ENCODE measurements at places on chromosomes 7 and 10.

DNA sequence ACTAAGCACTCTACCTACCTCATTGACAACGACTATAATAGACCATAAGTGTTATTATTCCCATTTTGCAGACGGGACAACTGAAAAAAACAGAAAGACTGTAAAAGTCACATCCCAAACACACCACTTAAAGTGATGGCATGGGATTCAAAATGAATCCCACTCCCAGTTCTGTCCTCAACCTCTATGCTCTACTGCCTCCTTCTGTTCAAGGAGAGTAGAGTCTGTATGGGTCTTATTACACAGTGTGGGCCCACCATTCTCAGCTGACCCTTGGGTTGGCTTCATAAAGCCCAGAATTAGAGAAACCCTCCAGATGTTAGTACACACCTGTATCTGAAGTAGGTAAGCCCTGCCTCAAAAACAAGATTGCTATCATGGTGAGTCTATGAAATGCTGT, 102.2 kb downstream of the GRM8 start:
- no peaks in the 10 kb centered on the region for H3K4me1 ChIP-seq
- no peaks in the 10 kb centered on the region for H3K36me3 ChIP-seq
- H3K27ac ChIP-seq: no peak overlapping the region
- H3K27me3 ChIP-seq: peaks cover 1% of the 10 kb centered on the region
- DNase-seq: no peak

GRCh38 chr10:132006966-132007365, 25.2 kb upstream of the BNIP3 start:
- H3K27me3 ChIP-seq: peaks cover 31% of the 10 kb centered on the region
- no peak overlapping the region for H3K4me3 ChIP-seq
- H3K36me3 ChIP-seq: no peaks in the 10 kb centered on the region
- no peaks in the 10 kb centered on the region for H3K4me1 ChIP-seq

DNA sequence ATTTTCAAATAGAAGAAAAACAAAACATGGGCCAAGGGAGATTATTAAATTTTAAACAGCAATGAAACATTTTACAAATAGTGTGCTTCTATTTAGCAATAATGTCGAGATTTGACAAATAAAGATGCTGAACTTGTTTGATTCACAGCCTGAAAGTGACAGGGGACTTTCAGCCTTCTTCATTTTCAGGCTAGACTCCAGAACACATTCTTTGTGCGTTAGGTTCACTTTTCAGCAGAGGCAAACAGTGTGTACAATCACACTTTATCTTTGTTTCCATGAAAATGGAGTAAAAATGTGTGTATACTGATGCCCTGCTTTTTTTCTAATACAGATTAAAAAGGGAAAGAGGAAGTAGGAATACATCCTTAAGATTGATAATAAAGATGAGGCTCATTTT, 35.6 kb downstream of the FAM171A1 start:
- no peak for DNase-seq
- H3K27me3 ChIP-seq: no peaks in the 10 kb centered on the region
- H3K27ac ChIP-seq: no peak overlapping the region
- H3K36me3 ChIP-seq: no peaks in the 10 kb centered on the region
- no peak overlapping the region for H3K4me3 ChIP-seq

GRCh38 chr7:150428671-150429451, 21.6 kb upstream of the GIMAP8 start:
- H3K36me3 ChIP-seq: no peaks in the 10 kb centered on the region
- H3K4me1 ChIP-seq: peaks cover 20% of the 10 kb centered on the region
- peak overlapping the region; percentile 17 for H3K27ac ChIP-seq
- DNase-seq: peak; percentile 67

DNA sequence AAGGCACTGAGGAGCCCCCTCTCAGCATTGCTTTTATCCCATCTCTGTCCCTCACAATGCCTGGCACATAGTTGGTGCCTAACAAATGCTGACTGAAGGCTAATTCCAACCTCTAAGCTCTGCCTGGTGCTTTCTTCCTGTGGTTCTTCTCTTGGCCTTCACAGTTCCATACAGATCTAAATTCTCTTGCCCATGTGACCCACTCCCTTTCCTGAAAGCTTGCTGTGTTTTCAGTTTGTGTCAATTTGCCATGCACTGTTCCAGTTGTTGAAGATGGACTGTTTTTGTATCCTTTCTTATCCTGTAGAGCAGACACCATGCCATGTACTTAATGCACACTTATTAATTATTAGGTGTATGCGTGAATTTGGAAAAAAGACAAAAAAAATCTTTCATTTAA, 9.2 kb downstream of the TBXAS1 start:
- H3K27me3 ChIP-seq: peaks cover 5% of the 10 kb centered on the region
- DNase-seq: no peak
- H3K27ac ChIP-seq: no peak overlapping the region
- H3K36me3 ChIP-seq: peaks cover 3% of the 10 kb centered on the region
- H3K4me3 ChIP-seq: no peak overlapping the region

DNA sequence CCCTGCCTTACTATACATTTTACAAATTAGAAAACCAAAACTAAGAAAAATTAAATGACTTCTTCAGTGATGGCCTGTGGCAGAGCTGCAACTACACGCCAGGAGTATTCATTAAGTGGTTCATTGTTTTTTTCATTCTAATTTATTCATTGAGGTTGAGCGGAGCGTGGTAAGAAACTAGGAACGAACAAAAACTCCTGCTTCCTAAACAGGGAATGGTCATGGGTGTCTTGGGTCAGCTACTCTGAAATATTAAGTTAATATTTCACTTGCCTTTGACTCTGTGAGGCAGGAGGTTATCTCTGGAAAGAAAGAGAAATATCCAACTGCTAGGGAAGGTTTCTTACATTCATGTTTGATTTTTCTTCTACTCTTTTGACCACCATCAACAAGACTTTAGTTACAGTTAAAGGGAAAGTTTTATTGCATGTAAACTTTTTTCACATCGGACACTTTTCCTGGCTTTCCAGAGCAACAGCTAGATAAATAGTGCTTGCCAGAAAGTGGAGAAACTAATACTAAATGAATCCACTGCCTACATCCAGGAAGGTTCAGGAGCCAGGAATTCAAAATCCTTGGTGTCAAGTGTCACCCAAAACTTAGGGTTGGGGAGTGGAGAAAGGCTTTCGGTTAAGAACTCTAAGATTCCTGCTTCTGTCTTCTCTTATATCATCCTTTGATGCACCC, 896 bp upstream of the GNG11 start:
- peaks cover 31% of the 10 kb centered on the region for H3K27me3 ChIP-seq
- no peak overlapping the region for H3K27ac ChIP-seq
- peaks cover 2% of the 10 kb centered on the region for H3K4me1 ChIP-seq

GRCh38 chr7:153392726-153393125, 633.2 kb downstream of the ACTR3B start:
- H3K27ac ChIP-seq: no peak overlapping the region
- no peaks in the 10 kb centered on the region for H3K36me3 ChIP-seq
- DNase-seq: no peak
- no peaks in the 10 kb centered on the region for H3K4me1 ChIP-seq
- no peaks in the 10 kb centered on the region for H3K27me3 ChIP-seq

GRCh38 chr7:26091933-26092332, 60.1 kb upstream of the NFE2L3 start:
- H3K27ac ChIP-seq: no peak overlapping the region
- DNase-seq: peak; percentile 64
- H3K4me1 ChIP-seq: peaks cover 27% of the 10 kb centered on the region
- H3K4me3 ChIP-seq: no peak overlapping the region
- no peaks in the 10 kb centered on the region for H3K27me3 ChIP-seq

GRCh38 chr7:93036807-93037206, 81.0 kb downstream of the SAMD9 start:
- H3K27me3 ChIP-seq: no peaks in the 10 kb centered on the region
- H3K36me3 ChIP-seq: peaks cover 3% of the 10 kb centered on the region
- peak; percentile 83 for DNase-seq

GRCh38 chr10:5620223-5620721, 46.1 kb downstream of the ASB13 start:
- peaks cover 3% of the 10 kb centered on the region for H3K4me1 ChIP-seq
- no peak overlapping the region for H3K27ac ChIP-seq
- no peaks in the 10 kb centered on the region for H3K27me3 ChIP-seq
- DNase-seq: no peak
- H3K4me3 ChIP-seq: no peak overlapping the region

- H3K4me1 ChIP-seq: peaks cover 4% of the 10 kb centered on the region
- DNase-seq: no peak
- H3K27me3 ChIP-seq: peaks cover 28% of the 10 kb centered on the region
- no peaks in the 10 kb centered on the region for H3K36me3 ChIP-seq
- no peak overlapping the region for H3K4me3 ChIP-seq
Observed at GRCh38 chr7:41695661-41696322, 7.1 kb downstream of the INHBA start.

DNA sequence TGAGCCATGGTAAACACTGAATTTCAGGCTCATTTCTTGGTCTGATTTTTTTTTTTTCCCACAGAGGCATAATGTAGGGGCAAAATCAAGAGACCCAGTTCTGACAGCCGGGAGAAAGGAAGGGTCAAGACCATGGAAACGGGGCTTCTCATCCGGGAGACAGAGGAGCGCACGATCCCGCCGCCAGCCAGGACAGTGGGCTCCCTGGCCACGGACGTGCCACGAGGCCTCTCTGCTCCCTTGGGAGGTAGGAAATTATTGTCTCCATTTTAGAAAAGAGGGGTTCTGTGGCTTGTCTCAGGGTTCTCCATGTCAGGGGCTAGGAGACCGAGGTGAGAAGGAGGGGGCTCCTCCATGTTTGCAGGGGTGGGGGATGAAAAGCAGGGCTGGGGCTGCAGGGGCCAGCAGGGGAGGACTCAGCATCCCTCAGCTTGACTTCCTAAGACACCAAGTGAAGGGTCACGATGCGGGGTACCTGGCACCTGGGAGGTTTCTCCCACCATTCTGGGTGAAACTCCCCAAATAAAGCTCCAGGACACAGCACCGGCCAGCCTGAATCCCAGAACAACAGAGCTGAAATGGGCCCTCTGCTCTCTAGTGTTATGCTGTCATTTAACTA, 37.6 kb downstream of the PPIF start:
- no peak overlapping the region for H3K27ac ChIP-seq
- peaks cover 2% of the 10 kb centered on the region for H3K27me3 ChIP-seq
- no peak overlapping the region for H3K4me3 ChIP-seq

- no peak overlapping the region for H3K4me3 ChIP-seq
- peaks cover 4% of the 10 kb centered on the region for H3K4me1 ChIP-seq
- H3K27ac ChIP-seq: no peak overlapping the region
- H3K27me3 ChIP-seq: peaks cover 10% of the 10 kb centered on the region
- no peaks in the 10 kb centered on the region for H3K36me3 ChIP-seq
Observed at GRCh38 chr7:129550693-129551360, 48.5 kb downstream of the SMKR1 start.

DNA sequence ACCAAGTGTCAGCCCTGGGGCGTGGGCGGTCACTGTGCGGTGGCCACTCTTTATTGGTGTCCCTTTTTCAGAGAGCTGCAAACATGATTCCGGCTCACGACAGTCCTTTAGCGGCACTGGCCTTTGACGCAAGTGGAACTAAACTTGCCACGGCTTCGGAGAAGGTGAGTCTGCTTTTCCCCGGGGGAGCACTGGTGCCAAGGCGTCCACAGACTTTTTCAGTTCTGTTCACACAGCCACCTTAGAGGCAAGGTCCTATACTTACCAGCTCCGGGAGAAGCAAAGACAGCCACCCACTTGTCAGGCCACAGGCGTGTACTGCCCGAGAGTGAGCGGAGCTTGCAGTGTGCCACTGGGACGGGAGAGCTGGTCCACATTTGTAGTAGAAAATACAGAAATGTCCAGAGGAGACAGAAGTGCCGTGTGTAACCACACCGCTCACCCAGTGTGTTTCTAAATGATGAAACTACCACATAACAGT, 27.9 kb downstream of the WIPI2 start:
- H3K4me1 ChIP-seq: peaks cover 4% of the 10 kb centered on the region
- no peak overlapping the region for H3K4me3 ChIP-seq
- no peaks in the 10 kb centered on the region for H3K27me3 ChIP-seq
- no peak for DNase-seq

- no peaks in the 10 kb centered on the region for H3K36me3 ChIP-seq
- no peak for DNase-seq
- no peak overlapping the region for H3K4me3 ChIP-seq
- H3K27me3 ChIP-seq: no peaks in the 10 kb centered on the region
Observed at GRCh38 chr7:41205600-41205999, 497.3 kb downstream of the INHBA start.

DNA sequence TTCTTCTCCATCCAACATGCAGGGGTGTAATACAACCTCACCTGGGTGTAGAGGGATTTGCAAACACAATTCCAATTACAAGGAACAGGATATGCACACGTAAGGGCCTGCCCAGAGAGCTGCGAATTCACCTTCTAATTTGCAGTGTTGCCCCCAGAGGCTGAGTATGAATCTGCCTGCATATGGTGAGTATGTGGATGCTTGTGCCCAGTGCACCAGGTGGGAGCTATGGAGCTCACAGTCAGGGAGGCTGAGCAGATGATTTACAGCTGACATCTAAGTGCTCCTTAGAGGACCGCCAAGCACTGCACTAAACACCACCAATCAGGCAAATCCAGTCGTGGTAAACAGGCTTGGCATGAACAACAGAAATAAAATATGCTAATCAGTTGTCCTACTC, 132.0 kb downstream of the RELN start:
- H3K4me3 ChIP-seq: no peak overlapping the region
- no peak for DNase-seq
- no peak overlapping the region for H3K27ac ChIP-seq
- no peaks in the 10 kb centered on the region for H3K4me1 ChIP-seq

DNA sequence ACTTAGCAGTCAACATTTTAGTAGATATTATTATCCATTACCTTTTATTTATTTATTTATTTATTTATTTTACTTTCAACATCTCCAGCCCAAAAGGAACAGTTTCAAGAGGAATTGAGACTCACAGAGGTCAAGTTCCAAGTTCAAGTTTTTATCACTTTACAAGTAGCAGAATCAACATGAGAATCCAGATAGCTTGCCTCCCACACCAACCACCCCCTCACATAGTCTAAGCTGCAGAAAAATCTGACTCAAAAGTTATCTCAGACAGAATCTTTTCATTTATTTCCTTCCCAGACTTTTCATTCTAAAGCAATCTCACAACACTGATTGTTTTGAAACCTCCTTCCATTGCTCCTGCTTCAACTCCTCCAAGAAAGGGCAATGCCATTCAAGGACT, 129.6 kb downstream of the GRM3 start:
- no peak overlapping the region for H3K27ac ChIP-seq
- no peaks in the 10 kb centered on the region for H3K27me3 ChIP-seq
- DNase-seq: no peak
- no peaks in the 10 kb centered on the region for H3K36me3 ChIP-seq
- no peaks in the 10 kb centered on the region for H3K4me1 ChIP-seq
- H3K4me3 ChIP-seq: no peak overlapping the region
